Aorta (tissue), 5 donors: ENCODE measurements at places on chromosomes 12 and 14. TPM values are rescaled to one million over a fixed set of nuclear protein-coding genes. Genes with fewer than 3 reads are reported as not detected.

- DNase-seq, result no peak
- H3K36me3 ChIP-seq, result no peaks in the 10 kb centered on the region
- no peak overlapping the region for H3K27ac ChIP-seq
- H3K4me3 ChIP-seq, result no peak overlapping the region
- peaks cover 2% of the 10 kb centered on the region for H3K4me1 ChIP-seq
Measured at GRCh38 chr14:103427485-103428443, 42.5 kb downstream of the MARK3 start.

GRCh38 chr12:92065639-92066038, 80.0 kb downstream of the BTG1 start:
- DNase-seq, result no peak
- H3K4me1 ChIP-seq, result peaks cover 4% of the 10 kb centered on the region
- no peak overlapping the region for H3K4me3 ChIP-seq
- H3K27me3 ChIP-seq, result no peaks in the 10 kb centered on the region
- no peak overlapping the region for H3K27ac ChIP-seq
- H3K36me3 ChIP-seq, result no peaks in the 10 kb centered on the region

- no peaks in the 10 kb centered on the region for H3K27me3 ChIP-seq
- no peak overlapping the region for H3K27ac ChIP-seq
- no peak overlapping the region for H3K4me3 ChIP-seq
- DNase-seq, result no peak
- no peaks in the 10 kb centered on the region for H3K4me1 ChIP-seq
Measured at GRCh38 chr14:96307434-96307833, 51.4 kb downstream of the BDKRB1 start.

DNA sequence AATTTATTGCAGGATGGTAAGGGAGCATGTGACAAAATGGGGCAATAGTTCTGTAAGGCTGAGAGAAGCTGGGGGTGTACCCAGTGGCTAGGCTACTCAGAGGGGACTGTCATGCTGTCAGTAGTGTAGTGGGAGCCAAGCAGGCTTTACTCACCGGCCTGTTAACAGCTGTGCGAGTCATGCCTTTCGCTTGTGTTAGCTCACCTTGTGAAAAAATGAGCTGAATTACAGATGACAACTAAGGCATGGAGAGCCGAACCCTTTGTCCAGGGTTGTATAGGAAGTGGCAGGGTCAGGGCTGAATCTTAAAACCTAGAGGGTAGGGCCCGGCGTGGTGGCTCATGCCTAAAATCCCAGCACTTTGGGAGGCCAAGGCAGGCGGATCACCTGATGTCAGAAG, 37.9 kb downstream of the SH2B3 start:
- peaks cover 7% of the 10 kb centered on the region for H3K36me3 ChIP-seq
- peak; percentile 51 for DNase-seq
- H3K27me3 ChIP-seq, result no peaks in the 10 kb centered on the region
- no peak overlapping the region for H3K4me3 ChIP-seq
- no peak overlapping the region for H3K27ac ChIP-seq

- DNase-seq, result no peak
- H3K4me1 ChIP-seq, result no peaks in the 10 kb centered on the region
- H3K36me3 ChIP-seq, result no peaks in the 10 kb centered on the region
Measured at GRCh38 chr12:32398181-32398580, 1.2 kb upstream of the FGD4 start.

DNA sequence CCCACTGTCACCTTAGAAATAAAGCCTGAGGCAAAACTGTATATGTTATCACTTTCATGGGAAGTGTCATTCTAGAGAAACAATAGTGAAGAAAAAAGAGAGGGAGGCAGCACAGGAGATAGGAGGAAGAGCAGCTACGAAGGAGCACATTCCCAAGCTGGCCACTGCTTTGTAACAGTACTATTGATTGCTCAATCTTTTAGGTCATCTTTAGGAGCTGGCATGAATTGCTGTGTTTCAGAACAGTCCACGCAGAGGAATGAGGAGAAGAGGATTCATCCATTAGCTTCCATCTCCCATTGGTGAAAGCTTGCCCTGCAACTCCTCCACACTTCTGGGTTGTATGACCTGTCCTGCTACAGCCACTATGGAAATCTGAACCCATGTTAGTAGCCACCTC, 372.5 kb upstream of the DDHD1 start:
- H3K27ac ChIP-seq, result no peak overlapping the region
- no peaks in the 10 kb centered on the region for H3K36me3 ChIP-seq
- H3K4me1 ChIP-seq, result no peaks in the 10 kb centered on the region
- H3K27me3 ChIP-seq, result no peaks in the 10 kb centered on the region
- no peak overlapping the region for H3K4me3 ChIP-seq

DNA sequence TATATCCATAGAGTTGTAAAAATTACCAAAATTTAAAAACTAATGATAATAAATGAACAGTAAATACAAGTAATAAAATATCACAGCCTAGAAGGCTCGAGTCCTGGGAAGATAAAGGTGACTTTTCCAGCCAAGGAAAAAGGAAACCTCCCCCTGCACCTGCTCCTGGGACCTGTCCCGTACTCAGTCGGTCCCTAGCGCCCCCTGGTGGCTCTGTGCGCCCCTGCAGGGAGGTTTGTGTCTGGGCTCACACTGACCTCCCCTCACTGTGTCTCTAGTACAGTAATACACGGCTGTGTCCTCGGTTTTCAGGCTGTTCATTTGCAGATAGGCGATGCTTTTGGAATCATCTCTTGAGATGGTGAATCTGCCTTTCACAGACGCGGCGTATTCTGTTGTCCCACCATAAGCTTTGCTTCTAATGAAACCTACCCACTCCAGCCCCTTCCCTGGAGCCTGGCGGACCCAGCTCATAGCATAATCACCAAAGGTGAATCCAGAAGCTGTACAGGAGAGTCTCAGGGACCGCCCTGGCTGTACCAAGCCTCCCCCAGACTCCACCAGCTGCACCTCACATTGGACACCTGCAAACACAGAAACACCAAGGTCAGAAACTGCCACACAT, 1030.4 kb downstream of the TMEM121 start:
- H3K36me3 ChIP-seq, result no peaks in the 10 kb centered on the region
- no peaks in the 10 kb centered on the region for H3K4me1 ChIP-seq
- H3K4me3 ChIP-seq, result no peak overlapping the region
- H3K27ac ChIP-seq, result no peak overlapping the region
- H3K27me3 ChIP-seq, result no peaks in the 10 kb centered on the region

DNA sequence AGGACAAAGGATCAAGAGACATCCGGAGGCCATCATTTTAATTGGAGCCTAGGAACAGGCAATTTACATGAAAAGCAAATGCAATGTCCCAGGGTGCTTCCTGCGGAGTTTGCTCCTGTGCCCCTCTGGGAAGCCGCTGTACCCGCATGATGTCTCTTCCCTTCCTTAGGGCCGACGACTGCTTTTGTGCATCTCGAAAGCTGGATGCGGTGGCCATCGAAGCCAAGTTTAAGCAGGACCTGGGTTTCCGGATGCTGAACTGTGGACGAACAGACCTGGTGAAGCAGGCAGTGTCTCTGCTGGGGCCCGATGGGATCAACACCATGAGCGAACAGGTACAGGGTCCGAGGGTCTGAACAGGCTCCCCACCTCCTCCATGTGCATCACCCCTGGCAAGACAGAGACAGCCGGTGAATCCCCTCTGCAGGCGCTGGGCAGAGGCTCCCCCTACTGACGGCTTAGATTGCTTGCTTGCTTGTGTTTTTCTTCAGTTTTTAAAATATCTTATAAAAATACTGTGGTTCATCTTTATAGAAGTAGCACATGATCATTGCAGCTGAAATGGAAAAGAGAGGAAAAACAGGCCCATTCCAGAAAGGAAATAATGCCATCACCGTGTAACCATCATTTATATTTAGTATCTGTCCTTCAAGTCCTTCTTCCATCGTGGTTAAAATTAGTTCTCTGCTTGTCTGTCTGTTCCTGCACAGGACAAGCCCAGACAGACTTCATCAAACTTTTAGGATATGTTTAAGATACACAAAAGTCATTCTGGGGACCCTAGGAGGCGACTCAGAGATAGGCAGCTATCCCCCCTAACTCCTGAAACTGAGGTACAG, 75.4 kb upstream of the PWP1 start:
- H3K27me3 ChIP-seq, result no peaks in the 10 kb centered on the region
- DNase-seq, result no peak
- no peaks in the 10 kb centered on the region for H3K36me3 ChIP-seq
- no peak overlapping the region for H3K27ac ChIP-seq
- H3K4me1 ChIP-seq, result no peaks in the 10 kb centered on the region

GRCh38 chr12:47747126-47747525, 11.6 kb downstream of the RAPGEF3 start:
- no peaks in the 10 kb centered on the region for H3K27me3 ChIP-seq
- H3K27ac ChIP-seq, result no peak overlapping the region
- H3K4me3 ChIP-seq, result no peak overlapping the region
- H3K4me1 ChIP-seq, result no peaks in the 10 kb centered on the region
- H3K36me3 ChIP-seq, result no peaks in the 10 kb centered on the region
- DNase-seq, result no peak

- no peaks in the 10 kb centered on the region for H3K4me1 ChIP-seq
- DNase-seq, result peak; percentile 55
- H3K36me3 ChIP-seq, result no peaks in the 10 kb centered on the region
Measured at GRCh38 chr12:52539083-52539820, 13.7 kb downstream of the KRT71 start.

GRCh38 chr12:110741341-110742095, 1.2 kb downstream of the PPP1CC start:
- H3K36me3 ChIP-seq, result no peaks in the 10 kb centered on the region
- peaks cover 2% of the 10 kb centered on the region for H3K4me1 ChIP-seq
- H3K27me3 ChIP-seq, result no peaks in the 10 kb centered on the region
- DNase-seq, result no peak
- peak overlapping the region; percentile 61 for H3K4me3 ChIP-seq

DNA sequence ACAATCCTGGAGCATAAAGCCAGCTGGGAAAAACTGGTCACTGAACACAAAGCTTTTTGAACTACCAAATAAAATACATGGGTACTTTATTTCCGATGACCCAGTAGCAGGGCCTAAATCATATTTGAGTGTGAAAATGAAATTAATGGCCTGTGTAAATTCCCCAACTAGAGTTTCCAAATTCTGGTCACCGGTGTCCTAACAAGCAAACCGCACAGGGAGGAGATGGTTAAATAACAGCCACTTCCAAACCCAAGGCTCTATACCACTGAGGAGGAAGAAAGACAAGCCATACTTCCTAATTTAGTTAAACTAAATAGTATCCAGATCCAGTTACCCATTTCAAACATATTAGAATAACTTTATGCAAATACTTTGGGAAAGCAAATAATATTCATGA, 40.1 kb upstream of the DUSP6 start:
- no peak overlapping the region for H3K4me3 ChIP-seq
- no peak overlapping the region for H3K27ac ChIP-seq
- no peak for DNase-seq

DNA sequence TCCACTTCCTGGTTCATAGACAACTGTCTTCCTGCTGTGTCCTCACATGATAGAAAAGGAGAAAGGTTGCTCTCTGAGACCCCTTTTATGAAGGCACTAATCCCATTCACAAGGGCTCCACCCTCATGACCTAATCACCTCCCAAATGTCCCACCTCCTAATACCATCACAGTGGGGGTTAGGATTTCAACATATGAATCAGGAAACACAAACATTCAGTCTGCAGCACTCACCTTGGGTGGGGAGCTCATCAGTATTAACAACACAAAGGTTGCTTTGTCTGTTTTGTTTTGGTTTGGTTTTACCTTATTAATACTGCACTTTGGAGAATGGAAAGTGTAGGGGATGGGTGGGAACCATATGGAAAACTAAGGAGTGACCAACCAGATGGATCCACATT, 10.5 kb upstream of the SMCO2 start:
- no peaks in the 10 kb centered on the region for H3K4me1 ChIP-seq
- no peaks in the 10 kb centered on the region for H3K36me3 ChIP-seq
- no peak overlapping the region for H3K4me3 ChIP-seq
- no peaks in the 10 kb centered on the region for H3K27me3 ChIP-seq
- no peak overlapping the region for H3K27ac ChIP-seq

- no peaks in the 10 kb centered on the region for H3K27me3 ChIP-seq
- H3K36me3 ChIP-seq, result no peaks in the 10 kb centered on the region
- H3K4me1 ChIP-seq, result no peaks in the 10 kb centered on the region
- DNase-seq, result no peak
- H3K27ac ChIP-seq, result no peak overlapping the region
- H3K4me3 ChIP-seq, result no peak overlapping the region
Measured at GRCh38 chr12:9868311-9868801, 798 bp downstream of the CLEC2B start.

DNA sequence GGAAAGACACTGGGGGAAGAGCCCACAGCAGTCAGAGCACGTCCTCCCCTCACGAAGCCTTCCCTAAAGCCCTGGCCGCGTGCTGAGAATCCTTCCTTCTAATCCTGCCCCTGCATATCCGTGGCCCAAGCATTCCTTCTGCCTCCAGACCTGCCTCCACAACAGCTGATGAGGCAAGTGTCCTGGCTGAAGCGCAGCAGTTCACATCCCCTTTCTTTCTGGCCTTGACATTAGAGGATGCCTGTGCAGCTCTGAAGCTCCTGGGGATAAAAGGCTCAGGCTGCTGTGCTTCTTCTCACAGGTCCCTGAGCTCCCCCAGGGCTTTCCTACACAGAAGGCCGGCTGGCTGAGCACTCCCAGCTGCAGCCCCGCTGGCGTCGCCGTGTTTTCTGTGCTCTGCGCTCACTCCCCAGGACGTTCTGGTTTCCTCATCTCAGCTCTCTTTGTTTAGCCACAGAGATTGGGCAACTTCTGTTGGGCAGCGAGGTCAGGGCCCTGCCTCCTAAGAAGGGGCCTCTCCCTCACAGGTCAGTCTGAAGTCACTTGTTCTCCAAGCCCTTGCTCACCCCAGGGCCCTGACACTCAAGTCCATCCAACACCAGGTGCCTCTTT, 45.8 kb downstream of the NINJ2 start:
- no peak overlapping the region for H3K27ac ChIP-seq
- peak; percentile 69 for DNase-seq
- no peaks in the 10 kb centered on the region for H3K4me1 ChIP-seq
- no peak overlapping the region for H3K4me3 ChIP-seq
- no peaks in the 10 kb centered on the region for H3K27me3 ChIP-seq

DNA sequence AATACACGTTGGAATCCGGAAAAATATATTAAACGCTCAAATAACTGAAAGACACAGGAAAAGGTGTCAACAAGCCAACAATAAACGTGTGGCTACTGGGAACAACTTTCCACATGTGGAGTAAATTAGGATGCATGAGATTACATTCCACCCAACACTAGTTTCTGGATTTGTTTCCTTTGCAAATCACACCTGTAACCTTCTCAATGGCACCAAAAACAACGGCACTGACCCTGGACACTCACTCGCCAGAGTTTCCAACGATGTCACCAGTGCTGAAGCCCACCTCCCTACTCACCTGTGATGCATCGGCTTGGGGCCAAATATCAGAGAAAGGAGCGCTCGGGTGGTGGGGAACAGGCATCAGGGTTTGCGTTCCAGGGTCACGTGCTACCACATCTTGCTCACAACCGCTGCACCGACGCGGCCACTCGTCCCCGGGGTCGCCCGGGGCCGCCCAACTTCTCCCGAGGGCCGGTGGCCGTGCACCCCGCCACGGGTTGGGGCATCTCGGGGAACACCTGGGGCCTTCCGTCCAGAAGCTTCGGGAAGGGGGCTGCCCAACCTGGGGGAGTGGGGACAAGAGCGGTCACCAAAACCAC, 629 bp downstream of the PRDM4 start:
- peaks cover 3% of the 10 kb centered on the region for H3K4me1 ChIP-seq
- H3K4me3 ChIP-seq, result peak overlapping the region; percentile 93
- H3K36me3 ChIP-seq, result no peaks in the 10 kb centered on the region
- no peaks in the 10 kb centered on the region for H3K27me3 ChIP-seq

KLRC3 gene
- total RNA-seq, result not detected

OVCH1 gene
- 1.0 TPM for total RNA-seq

MYF5 gene
- total RNA-seq, result not detected

LRRC10 gene
- not detected for total RNA-seq

KRT6A gene
- not detected for total RNA-seq

FAM181A gene
- not detected for total RNA-seq

NXPH4 gene
- 0.55 TPM for total RNA-seq

RNASE3 gene
- total RNA-seq, result not detected
